Hematopoietic multipotent progenitor cell (in vitro differentiated cells): ENCODE measurements at places on chromosomes 16 and 17. TPM values are rescaled to one million over a fixed set of nuclear protein-coding genes. Genes with fewer than 3 reads are reported as not detected.

The CIAPIN1 gene
- 33.4 TPM for total RNA-seq

The CALB2 gene
- not detected for total RNA-seq

- DNase-seq: no peak
These were observed 198.4 kb downstream of the SHISA9 start for GRCh38 chr16:13099822-13100221.

- no peak for DNase-seq
These were observed 168.1 kb upstream of the PIRT start for GRCh38 chr17:11005940-11006339.

The GRAP gene
- 22.9 TPM for total RNA-seq

DNA sequence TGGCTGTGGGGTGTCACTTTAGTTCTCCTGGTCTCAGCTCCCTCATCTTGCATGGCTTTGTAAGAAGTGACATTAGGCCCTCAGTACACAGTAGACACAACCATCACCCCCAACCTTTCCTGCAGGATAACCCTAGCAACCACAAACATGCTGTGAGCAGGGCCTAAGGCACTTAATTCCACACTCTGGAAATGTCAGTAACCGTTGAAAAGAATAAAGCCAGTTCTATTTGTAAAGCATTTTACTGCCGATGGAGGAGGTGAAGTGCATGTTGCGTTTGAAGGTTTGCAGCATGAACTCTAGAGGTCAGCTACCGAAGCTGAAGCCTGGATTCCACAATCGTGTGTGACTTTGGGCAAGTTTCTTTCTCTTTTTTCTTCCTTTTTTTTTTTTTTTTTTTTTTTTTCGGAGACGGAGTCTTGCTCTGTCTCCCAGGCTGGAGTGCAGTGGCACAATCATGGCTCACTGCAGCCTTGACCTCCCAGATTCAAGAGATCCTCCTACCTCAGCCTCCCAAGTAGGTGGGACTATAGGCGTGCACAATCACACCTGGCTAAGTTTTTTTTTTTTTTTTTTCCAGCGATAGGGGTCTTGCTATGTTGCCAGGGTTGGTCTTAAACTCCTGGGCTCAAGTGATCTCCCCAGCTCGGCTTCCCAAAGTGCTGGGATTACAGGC is 26.1 kb upstream of the TOB1 start:
- no peak for DNase-seq

The PRAC1 gene
- not detected for total RNA-seq

DNA sequence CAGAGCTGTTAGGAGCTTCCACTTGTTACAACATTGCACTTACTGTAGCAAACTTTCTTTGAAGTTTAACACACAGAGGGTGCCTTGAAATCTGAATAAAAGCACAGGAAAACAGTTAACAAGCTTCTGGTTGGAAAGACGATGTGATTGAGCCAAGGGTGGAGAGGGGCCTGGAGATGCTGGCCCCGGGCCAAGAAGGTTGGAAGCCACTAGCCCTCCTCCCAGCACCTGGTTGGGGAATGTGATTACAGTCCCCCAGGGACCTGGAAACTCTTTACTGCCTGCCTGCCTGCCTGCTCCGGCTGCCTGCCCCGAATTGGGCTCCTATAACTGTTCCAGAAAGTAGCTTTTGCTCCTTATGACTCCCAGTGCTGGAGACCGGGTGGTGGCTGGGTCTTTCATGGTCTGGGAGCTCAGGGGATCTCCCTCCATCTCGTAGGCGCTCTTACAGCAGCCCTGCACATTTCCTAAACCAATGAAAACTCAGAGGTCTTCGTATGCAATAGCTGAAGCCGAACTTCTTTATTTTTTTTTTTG is 48.0 kb upstream of the ZFHX3 start:
- no peak for DNase-seq

The CEP95 gene
- 28.0 TPM for total RNA-seq

DNA sequence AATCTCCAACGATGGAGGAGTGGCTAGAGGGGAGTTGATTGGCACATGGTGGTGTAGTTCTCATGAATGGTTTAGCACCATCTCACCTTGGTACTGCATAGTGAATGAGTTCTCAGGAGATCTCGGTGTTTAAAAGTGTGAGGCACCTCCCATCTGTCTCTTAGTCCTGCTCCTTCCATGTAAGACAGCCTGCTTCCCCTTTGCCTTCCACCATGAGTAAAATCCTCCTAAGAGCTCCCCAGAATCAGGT is 428.8 kb upstream of the MAF start:
- DNase-seq: no peak

DNA sequence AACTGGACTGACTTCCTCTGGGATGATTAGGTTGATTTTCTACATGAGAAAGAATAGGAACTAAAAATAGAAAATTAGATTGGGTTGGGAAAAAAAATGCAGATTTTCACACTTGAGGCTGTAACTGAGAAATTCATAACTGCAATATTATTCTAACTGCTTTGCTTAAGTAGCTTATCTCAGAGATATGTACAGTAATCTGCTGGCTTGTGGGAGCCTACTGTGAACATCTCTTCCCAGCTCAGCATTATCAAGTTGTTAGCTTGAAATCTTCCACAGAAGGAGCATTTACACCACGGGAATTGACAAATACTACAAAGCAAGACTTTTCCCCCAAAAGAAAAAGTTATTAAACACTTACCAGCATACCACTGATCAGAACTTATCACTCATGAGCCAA is 58.9 kb downstream of the CNTNAP4 start:
- DNase-seq: no peak

DNA sequence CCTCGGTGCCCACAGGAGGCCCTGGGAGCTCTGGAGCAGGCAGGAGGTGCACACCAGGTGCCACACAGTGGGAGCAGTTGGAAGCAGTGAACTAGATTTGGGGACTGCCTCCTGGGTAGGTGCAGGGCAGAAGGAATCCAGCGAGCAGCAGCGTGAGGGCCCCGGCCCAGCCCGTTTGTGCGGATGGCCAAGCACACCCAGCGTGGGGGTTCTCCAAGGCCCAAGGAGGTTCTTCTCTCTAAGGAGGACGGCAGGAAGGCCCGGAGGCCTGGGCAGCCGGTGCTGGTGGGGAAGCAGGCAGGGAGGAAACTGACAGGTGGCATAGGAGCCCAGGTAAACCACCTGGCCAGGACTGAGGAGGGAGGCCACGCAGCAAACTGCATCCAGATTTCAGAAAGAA is 17.0 kb downstream of the SOX8 start:
- DNase-seq: no peak

The NECAB2 gene
- total RNA-seq: not detected

GRCh38 chr16:86597126-86597879 is 19.0 kb downstream of the FOXL1 start:
- DNase-seq: no peak

DNA sequence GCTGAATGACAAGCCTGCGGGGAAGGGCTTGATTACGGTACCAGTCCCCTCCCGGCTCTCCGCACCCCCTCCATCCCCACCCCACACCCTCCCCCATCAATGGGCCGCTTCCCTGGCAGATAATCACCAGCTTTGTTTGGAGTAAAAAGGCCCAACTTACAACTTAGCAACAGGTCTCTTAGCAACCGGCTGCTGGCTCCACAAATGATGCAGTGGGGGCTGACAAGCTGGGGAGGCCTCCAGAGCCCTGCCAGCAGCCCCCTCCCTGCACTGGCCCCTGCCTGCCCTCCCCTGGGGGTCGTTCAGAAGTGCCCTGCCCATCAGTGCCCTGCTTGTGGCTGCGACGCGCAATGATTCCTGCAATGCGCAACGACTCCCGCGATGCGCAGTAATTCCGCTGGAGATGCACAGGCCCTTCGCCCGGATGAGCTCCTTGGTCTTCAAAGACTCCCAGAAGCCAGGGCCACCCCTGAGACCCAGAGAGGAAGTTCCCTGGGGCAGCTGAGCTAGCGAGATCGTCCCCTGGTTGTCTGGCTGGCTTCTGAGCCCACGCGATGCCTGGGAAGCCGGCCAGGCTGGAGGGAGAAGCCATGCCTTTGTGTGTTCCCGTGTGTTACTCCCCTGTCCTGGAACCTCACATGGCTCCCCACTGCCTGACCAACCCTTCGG is 23.3 kb downstream of the CPNE2 start:
- no peak for DNase-seq

GRCh38 chr16:20016234-20016633 is 57.5 kb downstream of the GPR139 start:
- no peak for DNase-seq

DNA sequence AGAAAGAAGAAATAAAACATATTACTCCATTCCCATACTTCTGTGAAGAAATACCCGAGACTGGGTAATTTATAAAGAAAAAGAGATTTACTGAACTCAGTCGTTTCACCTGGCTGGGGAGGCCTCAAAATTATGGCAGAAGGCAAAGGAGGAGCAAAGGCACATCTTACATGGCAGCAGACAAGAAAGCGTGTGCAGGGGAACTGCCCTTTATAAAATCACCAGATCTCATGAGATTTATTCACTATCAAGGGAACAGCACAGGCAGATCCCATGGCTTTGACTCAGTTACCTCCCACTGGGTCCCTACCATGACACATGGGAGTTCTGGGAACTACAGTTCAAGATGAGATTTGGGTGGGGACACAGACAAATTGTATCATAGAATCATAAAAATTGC is 365.4 kb downstream of the WWOX start:
- DNase-seq: no peak

DNA sequence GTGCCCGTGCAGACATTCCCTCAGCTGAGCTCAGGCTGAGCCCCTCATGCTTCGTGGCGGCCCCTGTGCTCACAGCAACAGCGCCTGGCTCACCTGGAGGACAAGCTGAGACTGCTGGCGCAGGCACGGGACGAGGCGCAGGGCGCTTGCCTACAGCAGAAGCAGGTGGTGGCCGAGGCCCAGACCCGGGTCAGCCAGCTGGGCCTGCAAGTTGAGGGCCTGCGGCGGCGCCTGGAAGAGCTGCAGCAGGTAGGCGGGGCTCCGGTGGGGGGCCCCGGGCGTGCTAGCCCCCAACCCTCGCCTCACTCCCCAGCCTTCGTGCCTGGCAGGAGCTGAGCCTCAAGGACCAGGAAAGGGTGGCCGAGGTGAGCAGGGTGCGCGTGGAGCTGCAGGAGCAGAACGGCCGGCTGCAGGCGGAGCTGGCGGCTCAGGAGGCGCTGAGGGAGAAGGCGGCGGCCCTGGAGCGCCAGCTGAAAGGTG is 1.4 kb upstream of the RAC3 start:
- no peak for DNase-seq

DNA sequence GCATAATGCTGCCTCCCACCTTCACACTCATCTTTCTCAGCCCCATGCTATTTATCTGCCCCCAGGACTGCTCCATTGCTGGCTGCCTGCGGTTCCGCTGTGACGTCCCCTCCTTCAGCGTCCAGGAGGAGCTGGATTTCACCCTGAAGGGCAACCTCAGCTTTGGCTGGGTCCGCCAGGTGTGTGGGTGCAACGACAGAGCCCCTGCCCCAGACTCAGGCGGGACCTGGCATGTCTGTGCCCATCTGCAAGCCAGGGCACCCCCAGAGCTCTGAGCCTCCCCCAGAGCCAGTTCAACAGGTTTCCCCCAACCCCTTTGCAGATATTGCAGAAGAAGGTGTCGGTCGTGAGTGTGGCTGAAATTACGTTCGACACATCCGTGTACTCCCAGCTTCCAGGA is 12.9 kb upstream of the ITGAD start:
- no peak for DNase-seq
